Spinal cord (tissue), 10 donors: ENCODE measurements at places on chromosomes 2 and 18. TPM values are rescaled to one million over a fixed set of nuclear protein-coding genes. Genes with fewer than 3 reads are reported as not detected.

DNA sequence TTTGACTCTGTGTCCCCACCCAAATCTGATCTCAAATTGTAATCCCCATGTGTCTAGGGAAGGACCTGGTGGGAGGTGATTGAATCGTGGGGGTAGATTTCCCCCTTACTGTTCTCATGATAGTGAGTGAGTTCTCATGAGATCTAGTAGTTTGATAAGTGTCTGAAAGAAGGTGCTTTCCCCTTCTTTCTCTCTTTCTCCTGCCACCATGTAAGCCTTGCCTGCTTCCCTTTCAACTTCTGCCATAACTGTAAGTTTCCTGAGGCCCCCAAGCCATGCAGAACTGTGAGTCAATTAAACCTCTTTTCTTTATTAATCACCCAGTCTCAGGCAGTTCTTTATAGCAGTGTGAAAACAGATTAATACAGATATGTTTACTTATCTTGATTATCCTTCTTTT, 266.5 kb upstream of the GYPC start:
- H3K4me3 ChIP-seq, result no peak overlapping the region
- H3K4me1 ChIP-seq, result no peaks in the 10 kb centered on the region
- no peaks in the 10 kb centered on the region for H3K27me3 ChIP-seq
- no peaks in the 10 kb centered on the region for H3K36me3 ChIP-seq
- H3K27ac ChIP-seq, result no peak overlapping the region

GRCh38 chr2:162244541-162245031, 1.3 kb upstream of the FAP start:
- no peaks in the 10 kb centered on the region for H3K27me3 ChIP-seq
- peaks cover 5% of the 10 kb centered on the region for H3K4me1 ChIP-seq
- H3K27ac ChIP-seq, result no peak overlapping the region
- no peak overlapping the region for H3K4me3 ChIP-seq
- no peaks in the 10 kb centered on the region for H3K36me3 ChIP-seq

The ADRA2B gene
- 0.44 TPM for polyA plus RNA-seq

DNA sequence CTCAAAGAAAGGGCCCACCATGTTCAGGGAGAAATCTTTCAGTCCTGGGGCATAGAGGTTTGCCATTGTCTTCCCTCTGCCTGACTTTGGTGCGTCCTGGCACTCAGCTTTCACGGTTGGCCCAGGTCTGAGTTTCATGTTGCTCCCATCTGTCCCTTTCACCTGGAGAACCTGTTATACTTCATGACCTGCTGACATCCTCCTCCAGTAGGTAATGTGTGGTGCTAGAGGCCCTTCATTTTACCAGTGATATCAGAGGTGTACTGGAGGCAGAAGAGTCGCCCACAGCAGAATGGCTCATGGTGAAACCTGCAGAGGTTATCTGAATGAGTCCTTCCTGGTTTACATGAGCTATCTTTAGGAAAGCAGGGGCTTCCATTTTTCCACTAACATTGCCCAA, 128.8 kb upstream of the DLX2 start:
- H3K27me3 ChIP-seq, result peaks cover 5% of the 10 kb centered on the region
- H3K4me1 ChIP-seq, result peaks cover 41% of the 10 kb centered on the region
- no peak overlapping the region for H3K4me3 ChIP-seq
- peak overlapping the region; percentile 61 for H3K27ac ChIP-seq
- no peak for DNase-seq

DNA sequence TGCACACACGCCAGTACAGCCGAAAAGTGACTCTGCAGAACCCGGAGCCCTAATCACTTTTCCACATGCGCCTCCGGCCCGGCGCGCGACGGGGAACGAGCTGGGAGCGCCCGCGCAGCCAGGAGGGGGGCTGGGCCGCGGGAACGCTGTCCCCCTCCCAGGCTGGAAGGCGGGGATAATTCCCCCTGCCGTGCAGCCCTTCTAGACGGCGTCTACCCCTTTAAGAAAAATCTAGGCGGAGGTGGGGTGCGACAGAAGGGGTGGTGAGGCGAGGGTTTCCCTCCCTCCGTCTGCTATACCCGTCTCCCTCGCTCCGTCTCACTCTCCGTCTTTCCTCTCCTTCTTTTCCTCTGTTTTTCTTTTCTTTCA, 2.4 kb downstream of the CYP26B1 start:
- peak; percentile 74 for DNase-seq
- H3K4me1 ChIP-seq, result peaks cover 74% of the 10 kb centered on the region
- H3K4me3 ChIP-seq, result peak overlapping the region; percentile 37
- no peak overlapping the region for H3K27ac ChIP-seq
- H3K27me3 ChIP-seq, result peaks cover 87% of the 10 kb centered on the region

- H3K4me3 ChIP-seq, result no peak overlapping the region
These were observed 73.7 kb downstream of the THADA start for GRCh38 chr2:43522177-43522576.

The EGR4 gene
- not detected for polyA plus RNA-seq

The UBXN4 gene
- 101 TPM for polyA plus RNA-seq

DNA sequence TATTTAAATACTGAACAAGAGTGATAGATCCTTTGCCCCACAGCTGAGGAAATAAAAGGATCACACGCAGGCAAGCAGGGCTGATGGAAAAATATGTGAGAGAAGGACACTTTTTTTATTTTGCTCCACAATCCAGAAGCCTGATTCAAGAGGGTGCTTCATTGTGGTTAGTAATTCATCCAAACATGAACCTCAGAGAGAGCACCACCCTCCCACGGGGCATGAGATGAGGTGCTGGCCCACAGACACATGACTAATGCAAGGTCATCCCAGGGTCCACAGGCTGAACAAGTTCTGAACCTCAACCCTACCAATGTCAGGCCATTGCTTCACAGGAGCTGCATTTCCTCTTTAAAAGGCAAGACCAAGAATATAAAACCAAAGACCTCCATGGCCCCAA, 239.6 kb downstream of the MREG start:
- H3K27me3 ChIP-seq, result no peaks in the 10 kb centered on the region
- H3K36me3 ChIP-seq, result no peaks in the 10 kb centered on the region
- no peak overlapping the region for H3K27ac ChIP-seq
- no peak for DNase-seq

DNA sequence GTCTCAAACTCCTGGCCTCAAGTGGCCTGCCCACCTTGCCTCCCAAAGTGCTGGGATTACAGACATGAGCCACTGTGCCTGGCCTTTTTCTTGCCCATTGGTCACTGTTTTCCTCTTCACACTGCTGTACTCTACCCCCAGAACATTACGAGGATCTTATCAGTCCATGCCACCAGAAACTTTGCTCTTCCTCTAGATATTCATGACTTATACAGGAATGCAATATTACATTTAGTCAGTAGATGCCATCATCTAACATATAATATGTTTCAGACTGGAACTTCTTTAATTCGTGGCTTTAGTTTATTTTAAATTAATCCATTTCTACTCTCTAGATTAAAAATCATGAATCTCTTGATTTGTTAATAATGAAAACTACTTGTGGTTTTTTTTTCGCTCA, 135.5 kb downstream of the COMMD1 start:
- no peak overlapping the region for H3K4me3 ChIP-seq
- H3K27me3 ChIP-seq, result no peaks in the 10 kb centered on the region
- DNase-seq, result no peak
- H3K36me3 ChIP-seq, result no peaks in the 10 kb centered on the region
- H3K27ac ChIP-seq, result no peak overlapping the region
- H3K4me1 ChIP-seq, result no peaks in the 10 kb centered on the region

- DNase-seq, result no peak
- no peak overlapping the region for H3K4me3 ChIP-seq
- H3K36me3 ChIP-seq, result no peaks in the 10 kb centered on the region
- H3K27ac ChIP-seq, result no peak overlapping the region
These were observed 890.3 kb upstream of the ACVR2A start for GRCh38 chr2:146954544-146954943.

DNA sequence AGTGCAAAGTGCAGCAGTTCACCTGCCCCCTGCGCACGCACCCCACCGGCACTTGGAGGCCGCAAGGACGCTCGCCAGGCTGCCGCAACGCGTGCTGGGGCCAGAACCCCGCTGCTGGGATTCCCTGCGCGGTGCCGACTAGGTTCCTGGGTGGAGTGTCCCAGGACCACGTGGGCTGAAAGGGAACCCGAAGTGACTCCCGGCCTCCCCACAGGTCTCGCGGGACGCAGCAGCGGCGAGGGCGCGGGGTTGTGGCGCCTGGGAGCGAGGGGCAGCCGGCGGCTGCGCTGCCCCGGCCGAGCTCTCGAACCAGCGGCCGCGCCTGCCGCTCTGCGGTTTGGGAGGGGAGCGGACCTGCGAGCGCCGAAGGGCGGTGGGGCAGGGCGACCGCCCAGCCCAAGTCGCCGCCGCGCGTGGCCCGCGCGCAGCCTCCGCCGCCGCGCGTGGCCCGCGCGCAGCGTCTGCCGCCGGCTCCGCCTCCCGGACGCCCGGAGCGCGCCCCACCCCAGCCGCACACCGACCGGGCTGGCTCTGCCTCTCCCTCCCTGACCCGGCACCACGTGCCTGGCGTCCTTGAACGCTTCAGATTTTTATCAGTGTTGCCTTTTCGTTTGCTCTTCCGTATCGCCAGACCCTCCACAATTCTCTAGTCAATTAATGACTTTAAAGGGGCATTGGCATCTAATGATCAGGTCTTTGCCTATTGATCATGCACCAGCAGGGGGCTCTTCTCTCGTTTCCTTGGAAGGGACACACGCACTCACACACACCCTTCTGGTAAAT, at the start of gene FTCDNL1:
TSS of gene FTCDNL1 (minus strand) at position 475 of the 783 bp plus-strand sequence. CDS start 2,230 bp downstream, outside the sequence.
- H3K4me1 ChIP-seq, result peaks cover 4% of the 10 kb centered on the region
- no peaks in the 10 kb centered on the region for H3K36me3 ChIP-seq
- H3K4me3 ChIP-seq, result peak within 1 kb of the TSS; percentile 63

DNA sequence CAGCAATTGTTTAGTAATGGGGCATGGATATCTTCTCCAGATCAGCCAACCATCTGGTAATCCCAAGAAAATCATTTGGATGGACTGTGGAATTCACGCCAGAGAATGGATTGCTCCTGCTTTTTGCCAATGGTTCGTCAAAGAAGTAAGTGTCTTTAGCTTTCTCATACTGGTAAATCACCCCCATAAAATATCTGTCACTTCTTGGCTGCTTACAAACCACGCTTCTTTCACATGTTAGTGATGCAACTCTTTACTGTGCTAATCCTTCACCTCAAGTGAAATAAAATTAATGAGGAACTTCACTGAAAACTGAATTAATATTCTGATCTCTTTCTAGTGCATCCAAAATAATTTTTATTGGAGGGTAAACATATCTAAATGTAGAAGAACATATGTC, 18.9 kb downstream of the CPO start:
- no peak overlapping the region for H3K4me3 ChIP-seq
- H3K27ac ChIP-seq, result no peak overlapping the region
- H3K36me3 ChIP-seq, result no peaks in the 10 kb centered on the region
- no peak for DNase-seq

The SERPINB10 gene
- not detected for polyA plus RNA-seq

The KIF5C gene
- polyA plus RNA-seq, result 279 TPM

The B4GALT6 gene
- 41.5 TPM for polyA plus RNA-seq

DNA sequence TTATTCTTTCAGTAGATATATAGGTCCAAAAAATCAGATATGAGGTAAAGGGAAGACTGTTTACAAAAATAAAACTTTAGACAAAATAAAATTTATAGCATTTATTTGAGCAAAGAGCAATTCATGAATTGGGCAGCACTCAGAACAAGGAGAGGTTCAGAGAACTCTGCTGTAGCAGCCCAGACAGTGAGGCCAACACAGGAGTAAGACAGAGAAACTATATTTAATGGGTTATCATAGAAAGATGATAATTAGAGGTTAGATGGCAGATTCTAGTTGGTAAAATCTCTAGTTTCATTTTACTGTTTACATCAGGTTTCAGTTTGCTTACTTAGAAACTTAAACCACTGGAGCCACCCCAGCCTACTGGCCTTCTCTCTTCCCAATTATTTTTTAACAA, 30.1 kb upstream of the SP140L start:
- H3K36me3 ChIP-seq, result no peaks in the 10 kb centered on the region
- no peak overlapping the region for H3K4me3 ChIP-seq
- no peak for DNase-seq
- H3K27ac ChIP-seq, result no peak overlapping the region

DNA sequence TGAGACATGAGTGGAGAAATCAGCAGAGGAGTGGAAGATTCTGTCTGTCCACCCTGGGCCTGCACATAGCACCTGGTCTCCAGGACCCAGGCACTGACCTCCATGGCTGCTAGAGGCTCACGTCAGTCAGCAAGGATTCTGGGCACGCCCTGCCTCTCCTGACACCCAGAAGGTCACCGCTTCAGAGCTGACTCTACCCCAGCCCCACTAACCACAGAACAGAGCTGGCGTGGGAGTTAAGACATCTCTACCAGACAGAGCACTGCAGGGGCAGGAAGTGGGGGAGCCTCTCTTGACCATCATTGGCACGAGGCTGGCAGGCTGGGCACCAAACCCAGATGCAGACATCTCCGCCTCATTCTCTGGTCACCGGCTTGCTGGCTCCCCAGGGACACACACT, 3.0 kb downstream of the ADCY3 start:
- DNase-seq, result no peak
- no peaks in the 10 kb centered on the region for H3K27me3 ChIP-seq
- peaks cover 56% of the 10 kb centered on the region for H3K4me1 ChIP-seq
